Cardiac ventricle fibroblast (primary cell): ENCODE measurements at places on chromosomes 4 and X. TPM values are rescaled to one million over a fixed set of nuclear protein-coding genes. Genes with fewer than 3 reads are reported as not detected.

CYBB gene
- total RNA-seq = under 0.01 TPM in 1 of 2 replicates, not detected in the other

PPP4R3C gene
- not detected in 2 replicates for total RNA-seq

MAGEA6 gene
- total RNA-seq = not detected in 2 replicates

SAGE1 gene
- total RNA-seq = not detected in 2 replicates

DMP1 gene
- total RNA-seq = not detected in 2 replicates

PPEF2 gene
- not detected in 2 replicates for total RNA-seq

WWC2 gene
- 11.7 and 13.5 TPM in 2 replicates for total RNA-seq
